Endothelial cell (in vitro differentiated cells): ENCODE measurements at places on chromosomes 7 and 10.

DNA sequence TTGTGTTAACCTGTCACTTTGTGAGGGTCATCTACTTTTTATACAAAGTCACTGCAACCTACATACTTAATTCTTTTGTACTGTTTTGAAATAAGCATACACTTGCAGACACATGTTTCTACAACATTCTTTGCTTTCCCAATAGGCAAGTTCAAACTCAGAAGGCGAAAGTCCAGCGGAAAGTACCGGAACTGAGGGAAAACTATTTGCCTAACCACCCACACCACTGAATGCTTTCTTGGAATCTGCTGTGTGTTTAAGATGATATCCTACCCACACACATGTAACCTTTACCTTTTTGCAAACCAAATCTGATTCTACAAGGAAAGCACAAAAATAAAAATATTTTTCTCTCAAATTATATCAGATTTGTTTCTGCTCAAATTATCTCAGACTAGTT is 139.4 kb upstream of the AGR3 start:
- no peak for DNase-seq

DNA sequence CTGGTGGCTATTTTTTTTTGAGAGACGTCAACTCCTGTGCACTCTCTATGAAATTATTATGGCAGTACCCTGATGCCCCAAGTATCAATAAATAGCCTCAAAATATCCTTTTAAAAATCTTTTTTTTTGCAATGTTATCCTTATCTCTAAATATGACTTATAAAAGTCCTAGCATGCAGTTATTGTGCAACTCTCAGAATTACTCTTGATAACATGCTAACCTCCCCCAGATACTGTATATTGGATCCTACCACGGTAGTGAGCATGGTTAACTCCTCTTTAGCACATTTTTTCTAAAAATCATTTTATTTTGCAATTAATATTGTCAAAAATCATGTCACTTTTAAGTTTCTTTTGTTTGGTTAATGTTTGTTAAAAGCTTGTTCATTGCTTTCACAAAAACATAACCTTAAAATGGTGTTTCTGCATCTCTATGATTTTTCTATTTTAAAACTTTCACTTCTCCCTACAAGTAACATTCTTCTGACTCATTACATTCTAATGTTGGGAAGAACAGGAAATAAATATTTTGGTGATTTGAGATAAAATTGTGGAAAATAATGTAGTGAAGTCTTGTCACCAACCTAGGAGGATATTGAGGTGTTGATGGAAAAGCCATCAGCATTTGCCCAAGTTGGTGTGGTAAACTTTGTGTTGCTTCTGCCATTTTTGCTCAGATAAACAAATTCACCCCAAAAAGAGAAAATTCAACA is 42.1 kb upstream of the ADRA2A start:
- no peak for DNase-seq

DNA sequence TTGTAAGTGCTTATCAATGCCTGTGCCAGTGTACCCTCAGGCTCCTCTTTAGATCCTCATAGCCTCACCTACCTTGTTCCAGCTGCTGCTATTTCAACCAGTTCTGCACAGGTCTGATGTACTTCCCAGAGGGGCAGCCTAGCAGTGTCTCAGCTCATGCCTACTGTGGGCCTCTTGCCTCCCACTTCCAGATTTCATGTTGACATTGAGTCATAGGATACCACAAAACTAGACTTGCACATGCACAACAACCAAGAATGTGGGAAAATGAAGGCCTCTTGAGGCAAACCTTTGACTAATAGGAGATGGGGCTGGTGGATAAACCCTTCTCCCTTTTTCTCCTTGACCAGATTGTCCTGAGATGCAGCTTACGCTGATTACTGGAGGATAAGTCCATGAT is 31.0 kb downstream of the PON3 start:
- no peak for DNase-seq

- DNase-seq = no peak
Observed at GRCh38 chr7:20383351-20383750, 52.7 kb downstream of the ITGB8 start.

GRCh38 chr10:85226596-85226995 is 898.2 kb downstream of the CCSER2 start:
- DNase-seq = no peak

- no peak for DNase-seq
Observed at GRCh38 chr7:6440381-6440780, 7.4 kb downstream of the DAGLB start.

- DNase-seq = no peak
Observed at GRCh38 chr7:28988810-28989209, 30.7 kb upstream of the TRIL start.

DNA sequence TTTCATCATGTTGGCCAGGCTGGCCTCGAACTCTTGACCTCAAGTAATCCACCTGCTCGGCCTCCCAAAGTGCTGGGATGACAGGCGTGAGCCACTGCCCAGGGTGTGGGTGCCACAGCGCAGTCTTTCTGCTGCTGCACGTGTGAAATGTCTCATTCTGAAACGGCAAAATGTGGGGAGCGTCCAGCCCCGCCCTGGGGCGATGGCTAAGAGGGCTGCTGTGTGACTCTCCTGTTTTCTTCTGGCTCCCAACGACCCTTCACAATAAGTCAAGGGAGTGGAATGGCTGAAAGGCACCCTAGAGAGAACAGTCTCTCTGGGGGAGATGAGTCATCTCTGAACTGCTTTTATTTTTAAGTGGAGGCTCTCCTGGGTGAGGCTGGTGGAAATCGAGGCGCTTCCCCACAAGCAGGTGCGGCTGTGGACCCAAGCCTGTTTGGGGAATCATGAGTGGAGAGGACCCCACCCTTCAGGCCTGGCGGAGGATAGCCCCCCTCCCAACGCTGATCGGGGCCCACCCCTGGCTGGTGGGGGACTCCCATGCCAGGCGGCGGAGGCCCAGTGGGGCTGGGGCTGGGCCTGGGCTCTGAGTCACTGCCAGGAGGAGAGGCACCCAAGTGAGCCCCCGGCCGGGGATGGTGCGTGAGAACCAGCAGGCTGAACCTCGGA is 18.0 kb downstream of the ADAP1 start:
- no peak for DNase-seq

DNA sequence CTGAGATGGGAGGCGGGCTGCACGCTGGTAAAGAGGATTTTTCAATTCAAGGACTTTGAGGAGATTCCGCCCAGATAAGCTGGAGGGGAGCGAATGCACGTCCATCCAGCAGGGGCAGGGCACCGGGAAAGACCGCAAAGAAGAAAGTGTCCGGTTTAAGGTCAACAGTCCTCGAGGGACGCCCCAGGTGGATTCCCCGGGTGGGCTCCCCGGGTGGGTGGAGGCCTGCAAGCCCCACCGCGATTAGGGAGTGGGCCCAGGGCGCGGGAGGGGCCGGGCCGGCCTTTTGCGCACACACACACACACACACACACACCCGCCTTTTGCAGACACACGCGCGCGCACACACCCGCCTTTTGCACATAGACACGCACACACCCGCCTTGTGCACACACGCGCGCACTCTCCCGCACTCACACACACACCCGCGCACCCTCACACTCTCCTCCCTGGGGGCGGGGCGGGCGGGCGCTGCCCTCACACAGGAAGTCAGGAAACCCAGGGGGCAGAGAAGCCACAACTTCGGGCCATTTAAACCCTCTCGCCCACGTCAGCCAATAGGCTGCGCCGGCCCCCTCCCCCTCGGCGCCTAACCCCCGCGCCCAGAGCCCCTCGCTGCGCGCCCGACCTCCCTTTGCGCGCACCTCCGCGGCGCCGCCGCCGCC is 615 bp downstream of the ARHGAP12 start:
- peak; percentile 56 for DNase-seq

- DNase-seq = no peak
Observed at GRCh38 chr10:7264313-7264756, 146.5 kb downstream of the SFMBT2 start.

DNA sequence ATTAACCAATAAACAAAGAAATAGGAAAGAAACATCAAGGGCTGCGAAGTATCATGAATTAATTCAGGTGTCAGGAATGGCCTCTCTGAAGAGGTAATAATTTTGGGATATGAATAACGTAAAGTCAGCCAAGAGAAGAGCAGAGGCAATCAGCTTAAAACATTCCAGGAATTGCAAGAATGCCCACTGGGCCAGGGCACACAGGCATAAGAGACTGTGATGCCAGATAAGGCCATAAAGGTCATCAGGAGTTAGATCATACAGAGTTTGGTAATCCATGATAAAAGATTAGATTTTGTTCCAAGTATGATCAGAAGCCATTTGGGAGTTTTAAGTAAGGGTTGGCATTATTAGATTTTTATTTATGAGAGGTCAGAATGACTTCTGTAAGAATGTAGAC is 53.2 kb upstream of the ABCB4 start:
- DNase-seq = no peak

DNA sequence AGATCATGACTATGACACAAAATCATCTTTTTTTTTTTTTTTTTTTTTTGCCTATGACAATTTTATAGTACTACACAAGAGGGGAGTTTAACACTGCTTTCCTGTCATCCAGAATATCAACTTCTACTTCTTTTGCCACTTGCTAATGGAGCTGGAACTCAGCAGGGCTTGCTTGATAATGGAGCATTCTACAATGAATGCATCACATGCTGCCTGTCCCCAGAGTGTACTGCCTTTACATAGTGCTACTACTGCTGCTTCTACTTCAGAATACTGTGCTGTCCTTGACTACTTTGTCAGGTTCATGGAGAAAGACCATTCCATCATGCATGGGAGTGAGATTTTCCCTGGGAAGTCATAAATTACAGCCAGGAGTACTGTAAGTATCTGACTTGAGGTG is 338.6 kb upstream of the SEMA3A start:
- DNase-seq = no peak

GRCh38 chr10:71837098-71837827 is 13.8 kb downstream of the PSAP start:
- peak; percentile 32 for DNase-seq

GRCh38 chr10:128684215-128684614 is 558.0 kb upstream of the MKI67 start:
- DNase-seq = no peak

DNA sequence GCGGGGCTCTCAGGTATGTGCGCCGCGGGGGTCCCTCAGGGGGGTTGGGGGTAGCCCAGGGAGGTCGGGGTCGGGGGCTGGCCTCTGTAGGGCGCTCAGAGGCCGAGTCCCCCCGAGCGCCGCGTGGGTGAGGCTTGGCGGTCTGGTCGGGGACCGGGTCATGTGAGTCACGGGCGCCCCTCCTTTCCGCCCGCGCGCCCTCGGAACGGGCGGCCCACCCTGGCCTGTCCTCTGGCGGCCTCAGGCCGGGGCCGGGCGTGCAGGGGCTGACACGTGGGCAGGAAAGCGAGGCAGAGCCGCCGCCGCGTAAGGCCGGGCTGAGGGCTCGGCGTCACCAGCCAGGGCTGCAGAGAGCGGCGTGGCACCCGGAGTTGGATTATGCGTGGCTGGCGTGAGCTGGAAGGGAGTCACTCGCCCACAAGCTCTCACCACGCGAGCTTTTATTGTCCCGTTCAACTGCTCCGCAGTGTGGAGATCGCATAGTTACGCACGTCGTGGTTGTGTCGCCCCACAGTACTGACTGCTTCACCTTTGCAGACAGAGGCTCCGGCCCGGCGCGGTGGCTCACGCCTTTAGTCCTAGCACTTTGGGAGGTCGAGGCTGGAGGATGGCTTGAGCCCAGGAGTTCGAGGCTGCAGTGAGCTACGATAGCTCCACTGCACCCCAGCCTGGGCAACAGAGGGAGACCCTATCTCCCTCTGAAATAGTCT is 385 bp downstream of the SHLD2 start:
- peak; percentile 77 for DNase-seq

GRCh38 chr7:14934839-14935238 is 32.3 kb upstream of the DGKB start:
- DNase-seq = no peak

- DNase-seq = no peak
Observed at GRCh38 chr7:53656881-53657280, 621.4 kb downstream of the POM121L12 start.

DNA sequence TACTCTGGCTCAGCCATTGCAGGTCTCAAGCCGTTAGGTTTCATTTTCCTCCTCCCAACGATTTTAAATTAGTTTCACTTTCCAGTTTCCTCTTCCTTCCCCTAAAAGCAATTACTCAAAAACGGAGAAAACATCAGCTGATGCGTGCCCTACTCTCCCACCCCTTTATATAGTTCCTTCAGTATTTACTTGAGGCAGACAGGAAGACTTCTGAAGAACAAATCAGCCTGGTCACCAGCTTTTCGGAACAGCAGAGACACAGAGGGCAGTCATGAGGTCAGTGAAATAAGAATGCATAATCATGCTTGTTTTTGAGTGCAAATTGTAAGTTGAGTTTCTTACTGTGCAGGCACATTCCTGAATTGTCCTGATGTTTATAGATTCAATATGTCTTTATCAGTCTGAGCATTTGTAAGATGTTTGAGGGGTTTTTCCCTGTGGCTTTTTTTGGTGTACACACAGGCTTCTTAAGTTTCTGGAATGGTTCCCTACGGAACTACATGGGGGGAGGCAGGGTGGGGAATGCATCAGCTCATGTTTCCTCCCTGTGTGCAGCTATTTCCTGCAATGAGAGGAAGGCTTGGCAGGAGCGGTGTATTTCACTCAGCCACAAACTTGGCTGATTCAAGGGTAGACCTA is at the start of gene IFIT3:
IFIT3 (plus strand) TSS at position 195 of the 639 bp plus-strand sequence; CDS start at position 272, 77 bp downstream.
- peak; percentile 60 for DNase-seq
